Cardiac fibroblast (primary cell): ENCODE measurements at places on chromosomes 12 and 14.

- no peak for DNase-seq
Measured at GRCh38 chr12:62252576-62252975, 7.6 kb upstream of the USP15 start.

DNA sequence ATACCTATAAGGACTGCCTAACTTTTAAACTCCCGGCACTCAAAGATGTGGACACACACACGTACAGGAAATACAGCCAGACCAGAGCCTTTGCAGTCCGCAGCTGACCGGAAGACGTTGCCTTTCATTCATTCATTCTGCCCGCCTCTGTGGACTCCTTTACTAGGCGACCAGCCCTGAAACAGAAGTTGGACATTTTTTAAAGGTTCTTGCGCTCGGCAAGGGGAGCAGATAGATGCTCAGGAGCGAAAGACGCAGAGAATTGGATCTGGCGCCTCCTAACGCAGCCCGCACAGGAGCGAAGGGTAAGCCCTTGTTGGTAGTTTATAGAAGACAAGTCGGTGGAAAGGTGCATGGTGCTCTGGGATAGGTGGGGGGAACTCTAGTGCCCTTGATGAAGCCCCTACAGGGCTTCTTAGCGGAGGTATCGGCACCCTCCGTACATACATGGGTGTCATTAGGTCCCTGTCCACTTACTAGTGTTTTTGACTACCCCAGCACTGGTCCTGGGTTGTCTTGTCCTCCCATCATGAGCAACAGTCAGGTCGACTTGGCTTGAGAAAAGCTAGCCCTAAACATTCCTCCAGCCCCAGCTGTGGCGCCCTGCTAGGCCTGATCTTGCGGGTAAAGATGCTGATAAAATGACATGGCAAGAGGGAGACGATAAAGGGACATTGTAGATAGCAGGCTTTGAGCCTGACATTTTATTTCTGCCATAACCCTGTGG is at the start of gene KDM2B:
Gene KDM2B, minus strand, starts transcription at position 65 of the 727 bp plus-strand sequence. CDS start 112 bp downstream, outside the sequence.
- peak; percentile 79 for DNase-seq

GRCh38 chr14:60221457-60221856 is 27.6 kb upstream of the PPM1A start:
- no peak for DNase-seq

- DNase-seq = no peak
Measured at GRCh38 chr12:21234395-21234794, 100.3 kb downstream of the SLCO1A2 start.

- no peak for DNase-seq
Measured at GRCh38 chr12:120988234-120988633, 9.9 kb downstream of the HNF1A start.

GRCh38 chr12:131862994-131863710 is 31.3 kb upstream of the ULK1 start:
- no peak for DNase-seq

DNA sequence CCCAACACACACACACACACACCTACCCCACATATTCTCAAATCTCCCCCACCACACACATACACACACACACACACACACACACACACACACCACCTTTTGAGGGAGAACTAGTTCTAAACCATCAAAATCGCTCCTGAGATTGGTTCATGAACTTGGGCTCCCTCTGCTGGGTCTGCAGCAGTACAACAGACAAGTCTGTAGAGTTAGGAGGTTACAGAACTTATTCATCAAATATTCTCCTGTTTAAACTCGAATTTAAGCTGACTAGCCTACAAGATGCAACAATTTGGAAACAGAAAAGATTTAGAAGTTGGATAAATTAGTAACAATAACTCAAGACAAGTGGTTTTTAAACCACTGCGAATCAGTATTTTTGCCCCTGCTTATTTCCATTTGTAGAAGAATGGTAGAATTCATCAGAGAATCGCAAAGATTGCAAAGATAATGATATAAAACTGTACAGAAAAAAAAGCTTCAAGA is 136.4 kb upstream of the USP15 start:
- DNase-seq = peak; percentile 68

DNA sequence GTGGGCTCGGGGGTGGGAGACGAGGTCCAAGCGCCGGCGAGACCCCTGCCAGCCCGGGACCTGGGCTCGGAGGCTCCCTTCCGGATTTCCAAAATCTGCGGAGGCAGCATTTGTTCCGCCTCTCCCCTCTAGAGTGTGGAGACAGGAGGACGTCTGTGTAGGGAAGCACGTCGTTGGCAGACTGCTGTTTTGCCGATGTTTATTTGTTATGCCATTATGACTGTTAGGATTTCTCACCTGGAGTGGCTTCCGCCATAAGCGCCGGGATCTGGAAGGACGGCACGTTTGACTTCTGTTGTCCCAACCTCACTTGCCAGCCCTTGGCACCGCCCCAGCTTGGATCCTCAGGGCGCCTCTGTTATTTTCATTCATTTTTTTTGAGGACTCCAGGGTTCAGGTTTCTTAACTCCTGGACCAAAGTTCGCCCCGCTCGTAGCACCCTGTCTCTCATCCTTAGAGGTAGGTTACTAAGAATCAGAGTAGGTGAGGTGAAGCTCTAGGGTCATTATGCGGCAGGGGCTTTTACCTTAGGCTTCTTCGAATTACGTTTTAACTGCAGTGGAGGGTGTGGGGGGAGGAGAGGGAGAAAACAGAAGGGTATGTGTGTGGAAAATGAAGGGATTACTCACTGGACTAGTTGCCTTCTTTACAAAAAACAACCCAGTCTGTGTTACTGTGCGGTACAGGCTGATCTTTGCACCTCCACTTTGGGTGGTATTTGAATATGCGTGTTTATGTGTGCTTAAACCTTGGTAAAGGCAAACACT is 547 bp upstream of the PYGL start:
- DNase-seq = peak; percentile 63

GRCh38 chr12:126776026-126776655 is 1490.8 kb upstream of the TMEM132C start:
- DNase-seq = no peak
